Stimulated activated CD4-positive, alpha-beta T cell treated with anti-CD3 and anti-CD28 coated beads, Interleukin-1b, Interleukin-23, amount 100 ng/mL, for 48 hours (primary cell): ENCODE measurements at places on chromosomes 3 and 15.

GRCh38 chr3:146746190-146746589 lies 141.0 kb upstream of the PLSCR5 start:
- DNase-seq, result no peak

- DNase-seq, result no peak
Observed at GRCh38 chr15:36925653-36926426, 174.5 kb downstream of the MEIS2 start.

- no peak for DNase-seq
Observed at GRCh38 chr15:66655997-66656396, 46.0 kb upstream of the SMAD6 start.

DNA sequence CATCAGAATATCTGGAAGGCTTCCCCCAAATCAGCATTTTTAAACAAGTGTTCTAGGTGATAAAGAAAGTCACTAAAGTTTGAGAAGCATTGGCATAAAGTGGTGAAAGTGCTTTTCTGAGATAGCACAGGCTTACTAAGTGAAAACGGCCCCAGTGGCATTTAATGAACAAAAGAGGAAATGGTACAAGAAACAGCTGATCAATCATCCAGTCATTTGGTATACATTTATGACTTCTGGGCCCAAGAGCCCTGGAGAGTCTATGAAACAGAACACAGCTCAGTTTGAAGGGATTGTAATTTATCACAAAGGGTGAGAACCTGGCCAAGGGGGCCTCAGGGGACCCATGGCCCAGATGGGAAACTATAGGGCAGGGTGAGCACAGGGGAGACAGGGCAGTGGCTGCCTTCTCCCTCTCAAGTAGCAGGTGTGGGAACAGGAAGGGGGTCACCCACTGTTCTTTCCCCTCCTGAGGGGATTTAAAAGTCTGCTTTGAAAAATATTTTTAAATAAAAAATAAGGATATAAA lies 265.5 kb upstream of the ROPN1 start:
- no peak for DNase-seq

- no peak for DNase-seq
Observed at GRCh38 chr3:123819949-123820348, 64.2 kb downstream of the MYLK start.

DNA sequence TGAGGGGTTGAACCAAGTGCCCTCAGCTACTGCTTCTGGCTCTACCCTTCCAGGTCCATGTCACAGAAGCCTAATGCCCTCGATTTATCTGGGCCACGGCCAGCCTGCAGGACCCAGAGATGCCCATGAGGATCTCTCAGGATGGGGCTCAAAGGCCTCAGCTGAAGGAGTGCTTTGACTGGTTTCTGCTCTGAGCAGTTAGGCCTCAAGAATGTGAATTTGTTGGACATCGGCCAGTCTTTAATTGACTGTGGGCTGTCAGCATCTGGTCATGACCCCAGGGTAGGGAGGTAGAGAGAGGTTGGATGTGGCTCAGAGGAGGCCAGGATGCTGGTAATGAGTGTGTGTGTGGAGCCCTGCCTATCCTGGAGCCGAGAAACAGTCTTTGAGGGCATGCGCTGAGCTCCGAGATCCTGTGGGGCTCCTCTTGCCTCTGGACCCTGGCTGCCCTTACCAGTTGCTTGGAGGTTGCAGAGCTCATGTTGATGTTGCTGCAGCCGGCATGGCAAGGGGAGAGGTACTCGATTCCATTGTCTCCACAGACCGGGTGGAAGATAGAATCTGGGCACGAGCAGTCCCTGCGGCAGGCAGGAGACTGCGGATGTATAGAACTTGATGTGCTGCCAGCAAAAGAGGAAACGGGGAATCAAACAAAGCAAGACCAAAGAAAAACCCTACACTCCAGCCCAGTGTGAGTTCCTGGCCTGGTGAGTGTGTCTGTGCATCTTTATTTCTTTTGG lies 49.1 kb upstream of the RAB6B start:
- no peak for DNase-seq

DNA sequence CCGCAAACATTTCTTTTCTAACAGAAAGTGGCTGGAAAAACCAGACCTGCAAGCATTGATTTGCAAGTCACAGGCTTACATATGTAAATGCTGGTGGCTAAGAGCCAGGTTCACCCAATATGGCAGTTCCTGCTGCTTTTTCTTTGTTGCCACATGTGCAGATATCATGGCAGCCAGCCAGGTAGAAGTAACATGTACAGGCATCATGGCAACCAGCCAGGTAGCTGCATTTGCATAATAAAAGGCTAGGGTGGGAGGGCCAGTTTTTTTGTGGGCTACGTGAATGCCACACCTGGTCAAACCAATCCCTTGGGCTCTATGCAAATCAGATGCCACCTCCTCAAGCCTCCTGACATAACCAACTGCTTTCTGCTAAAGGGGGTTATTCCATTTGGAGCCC lies 2.8 kb upstream of the SMCO1 start:
- DNase-seq, result no peak

DNA sequence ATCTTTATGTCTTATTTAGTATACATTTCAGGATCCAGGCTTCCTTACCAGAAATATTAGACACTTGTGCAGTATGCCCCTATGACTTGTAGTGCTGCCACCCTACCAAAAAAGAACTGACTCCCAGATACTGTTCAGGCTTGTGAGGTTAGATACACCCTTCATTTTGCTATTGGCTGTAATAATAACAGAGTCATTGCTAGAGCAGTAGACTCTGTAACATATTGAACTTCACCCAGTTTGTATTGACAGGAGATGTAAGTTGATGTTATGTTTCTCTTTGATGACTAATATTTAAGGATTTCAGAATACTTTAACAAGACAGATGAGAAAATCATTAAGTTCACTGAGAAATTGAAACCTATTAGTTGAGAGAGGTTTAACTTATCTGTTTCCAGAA lies 32.9 kb downstream of the RNF111 start:
- DNase-seq, result no peak

DNA sequence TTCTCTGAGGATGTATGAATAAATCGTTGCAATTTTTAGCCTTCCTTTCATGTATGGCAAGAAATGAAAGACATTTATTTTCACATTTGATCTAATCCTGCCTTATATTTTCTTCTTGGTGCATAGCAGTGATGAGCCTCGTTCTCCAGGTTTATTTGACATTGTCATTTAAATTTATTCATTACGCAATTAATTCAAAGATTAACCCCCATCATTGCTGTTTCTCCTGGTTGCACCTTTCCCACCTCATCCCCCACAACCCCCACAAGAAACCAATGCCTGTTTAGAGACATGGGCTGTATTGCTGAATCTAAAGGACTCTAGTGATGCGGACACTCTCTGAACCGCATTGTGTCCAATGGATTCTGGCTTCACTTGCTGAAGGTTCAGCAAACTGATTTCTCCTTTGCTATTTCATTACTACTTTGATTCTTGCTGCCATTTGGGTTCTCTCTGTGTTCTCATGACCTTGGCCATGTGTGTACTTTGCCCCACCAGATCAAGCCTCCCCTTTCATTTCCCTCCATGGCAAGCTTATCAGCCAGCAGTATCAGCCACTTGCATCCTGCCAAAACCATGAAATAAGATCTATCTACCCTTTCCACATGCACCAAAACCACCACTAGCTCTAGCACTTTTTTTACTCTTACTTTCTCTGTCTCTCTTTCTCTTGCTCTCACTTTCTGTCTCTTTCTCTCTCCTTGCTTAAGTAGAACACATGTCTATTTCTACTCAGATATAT lies 382.7 kb downstream of the GBE1 start:
- DNase-seq, result no peak

GRCh38 chr3:133540896-133541674 lies 32.4 kb upstream of the CDV3 start:
- DNase-seq, result no peak

- DNase-seq, result no peak
Observed at GRCh38 chr15:39966521-39966920, 32.6 kb downstream of the EIF2AK4 start.

GRCh38 chr3:8743911-8744310 lies 10.3 kb downstream of the CAV3 start:
- DNase-seq, result no peak

DNA sequence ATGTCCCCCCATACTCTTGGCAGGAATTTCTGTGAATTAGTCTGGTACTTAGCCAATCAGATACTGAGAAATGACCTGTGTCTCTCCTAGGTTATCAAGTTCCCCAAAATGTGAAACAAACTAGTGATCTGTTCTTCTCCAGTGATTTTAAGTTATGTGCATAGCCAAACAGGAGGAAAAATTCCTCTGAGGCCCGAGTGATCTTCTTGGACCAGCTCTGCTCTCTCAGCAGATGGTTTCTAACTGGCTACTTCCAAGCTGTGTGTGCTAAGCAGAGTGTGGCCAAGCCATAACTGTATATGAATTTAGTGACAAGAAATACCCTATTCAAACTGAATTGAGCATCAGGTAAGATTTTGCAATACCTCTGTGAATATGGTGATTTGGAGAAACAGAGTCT lies 89.5 kb downstream of the GREM1 start:
- no peak for DNase-seq

- no peak for DNase-seq
Observed at GRCh38 chr15:58058729-58059128, 6.8 kb downstream of the ALDH1A2 start.

GRCh38 chr3:125120379-125121122 lies 64.8 kb upstream of the HEG1 start:
- no peak for DNase-seq

DNA sequence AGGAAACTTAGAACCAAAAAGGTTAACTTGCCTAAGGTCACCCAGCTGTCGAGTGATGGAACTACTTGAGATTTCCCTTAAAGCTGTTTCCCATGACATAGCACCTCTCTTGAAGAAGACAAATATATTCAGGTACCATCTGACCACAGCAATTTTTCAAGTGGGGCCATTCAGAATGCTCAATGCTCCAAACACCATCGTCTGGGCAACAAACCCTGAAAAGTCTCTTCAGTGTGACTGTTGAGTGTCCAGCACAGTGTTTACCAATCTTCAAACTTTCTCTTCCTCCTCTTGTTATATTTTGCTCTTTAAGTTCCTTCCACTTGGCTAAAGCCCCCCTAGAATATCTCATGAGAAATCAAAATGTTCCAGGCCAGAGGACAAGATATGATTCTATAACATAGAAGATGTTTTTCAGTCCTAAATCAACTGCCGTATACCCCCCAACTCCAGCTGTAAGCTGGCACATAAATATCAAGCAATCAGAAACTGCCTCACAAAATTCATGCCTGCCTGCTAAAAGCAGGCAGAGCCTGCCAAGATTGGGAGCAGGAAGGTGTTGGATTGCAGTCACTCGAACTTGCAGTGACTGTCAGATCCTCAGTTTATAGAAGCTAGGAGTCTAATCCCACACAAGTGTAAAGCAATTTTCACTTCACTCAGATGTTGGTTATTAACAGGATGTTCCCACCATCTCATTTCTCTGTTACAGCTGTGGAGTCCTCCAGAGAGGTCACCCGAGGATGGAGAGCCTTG lies 230.5 kb upstream of the MRPL3 start:
- no peak for DNase-seq
